H7 (cell line): ENCODE measurements at places on chromosomes 3 and 15. TPM values are rescaled to one million over a fixed set of nuclear protein-coding genes. Genes with fewer than 3 reads are reported as not detected.

EXD1 gene
- 0.22 and 0.73 TPM in 2 replicates for total RNA-seq

DNA sequence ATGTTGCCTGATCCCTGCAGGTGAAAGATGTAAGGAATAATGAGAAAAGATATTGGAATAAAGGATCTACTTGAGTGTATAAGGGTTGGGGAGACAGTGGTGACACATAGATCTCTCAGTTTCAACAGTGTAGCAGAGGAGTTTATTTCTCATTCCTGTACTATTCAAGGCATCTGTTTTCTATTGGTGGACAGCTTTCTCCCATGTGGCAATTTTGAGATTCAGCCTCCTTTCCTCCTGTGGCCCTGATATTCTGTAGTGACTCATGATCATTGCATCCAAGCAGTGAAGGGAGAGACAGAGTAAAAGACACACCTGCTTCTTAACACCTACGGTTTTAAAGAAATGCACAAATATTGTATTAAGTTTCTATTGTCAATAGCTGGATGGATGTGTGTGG, 327.6 kb downstream of the GRM7 start:
- no peak for DNase-seq

DNA sequence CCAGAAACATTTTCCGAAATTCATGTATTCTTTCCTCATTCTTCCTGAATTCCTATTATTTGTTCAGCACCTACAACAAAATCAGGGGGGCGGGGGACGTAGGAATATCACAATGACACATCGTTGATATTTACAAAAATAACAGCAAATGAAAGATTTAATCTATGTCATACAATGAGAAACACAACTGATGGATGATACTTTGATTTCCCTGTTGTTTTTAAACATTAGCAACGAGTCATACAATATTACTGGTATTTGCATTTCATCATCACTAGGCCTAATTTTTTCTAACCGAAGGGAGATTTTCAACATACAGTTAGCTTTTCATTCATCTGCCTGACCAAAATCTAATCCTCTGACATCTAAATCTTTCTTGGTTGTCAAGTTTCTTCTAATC, 45.3 kb upstream of the INO80 start:
- DNase-seq = no peak

- no peak for DNase-seq
These were observed 72.7 kb upstream of the LRTM1 start for GRCh38 chr3:55000546-55000945.

- no peak for DNase-seq
These were observed 7.0 kb downstream of the EIF4A2 start for GRCh38 chr3:186790261-186790981.

DNA sequence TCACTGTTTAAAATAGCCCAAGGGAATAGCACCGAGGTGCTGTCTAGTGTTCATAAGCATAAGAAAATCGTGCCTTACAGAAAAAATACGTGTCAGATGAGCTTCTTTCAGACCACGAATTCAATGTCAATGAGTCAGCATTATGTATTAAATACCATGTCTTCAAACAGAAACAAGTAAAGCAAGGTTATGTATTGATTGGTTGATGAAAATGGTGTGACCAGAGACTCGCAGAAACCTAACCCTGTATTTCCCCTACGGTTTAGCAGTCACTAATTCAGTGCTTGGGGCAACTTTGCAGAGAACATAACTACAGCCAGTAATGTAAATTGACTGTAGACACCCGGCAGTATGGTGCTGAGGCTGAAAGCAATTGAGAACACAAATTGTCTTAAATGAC, 307.7 kb downstream of the IL5RA start:
- no peak for DNase-seq

GRCh38 chr3:46538803-46539442, 27.2 kb downstream of the LRRC2 start:
- no peak for DNase-seq

DNA sequence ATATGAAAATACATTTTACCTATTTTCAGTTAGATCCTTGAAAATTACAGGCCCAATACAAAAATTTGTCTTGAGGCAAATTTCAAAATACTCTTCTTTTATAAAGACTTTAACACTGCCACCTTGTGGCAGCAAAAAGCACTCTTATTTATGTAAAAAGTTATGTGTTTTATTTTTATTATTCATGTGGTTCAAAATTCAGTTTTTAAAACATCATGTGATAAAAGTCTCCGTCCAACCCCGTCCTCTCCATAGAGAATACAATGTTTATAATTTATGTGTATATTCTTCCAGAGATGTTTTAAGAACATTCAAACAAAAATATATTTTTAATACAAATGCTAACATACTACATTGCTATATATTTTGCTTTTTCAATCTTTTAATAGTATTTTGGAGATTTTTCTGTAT, 36.9 kb upstream of the TRIM59 start:
- DNase-seq = no peak

ZNF662 gene
- not detected in 2 replicates for total RNA-seq

DUOXA2 gene
- total RNA-seq = not detected in 2 replicates

- DNase-seq = no peak
These were observed 65.6 kb downstream of the WDR72 start for GRCh38 chr15:53693729-53694475.

DNA sequence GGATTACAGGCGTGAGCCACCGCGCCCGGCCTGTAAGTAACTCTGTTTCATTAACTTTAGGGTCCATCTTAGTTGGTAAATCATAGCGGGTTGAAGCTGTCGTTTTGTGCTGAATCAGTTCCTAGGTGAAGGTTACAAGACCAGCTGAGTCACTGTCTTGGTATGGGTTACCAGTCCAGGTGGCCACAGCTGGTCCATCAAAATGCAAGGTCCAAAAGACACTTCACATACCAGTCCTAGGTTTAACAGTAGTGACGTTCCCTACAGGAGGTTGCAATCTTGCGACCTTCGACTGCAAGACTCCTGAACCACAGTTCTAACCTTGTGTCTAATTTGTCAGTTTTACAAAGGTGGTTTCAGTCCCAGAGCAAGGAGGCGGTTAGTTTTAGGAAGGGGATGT, 160.1 kb upstream of the ATP10A start:
- no peak for DNase-seq
